CD4-positive, alpha-beta T cell (primary cell): ENCODE measurements at places on chromosomes 1 and 21. TPM values are rescaled to one million over a fixed set of nuclear protein-coding genes. Genes with fewer than 3 reads are reported as not detected.

GRCh38 chr1:6591222-6591621, 11.4 kb downstream of the ZBTB48 start:
- no peak for DNase-seq

DNA sequence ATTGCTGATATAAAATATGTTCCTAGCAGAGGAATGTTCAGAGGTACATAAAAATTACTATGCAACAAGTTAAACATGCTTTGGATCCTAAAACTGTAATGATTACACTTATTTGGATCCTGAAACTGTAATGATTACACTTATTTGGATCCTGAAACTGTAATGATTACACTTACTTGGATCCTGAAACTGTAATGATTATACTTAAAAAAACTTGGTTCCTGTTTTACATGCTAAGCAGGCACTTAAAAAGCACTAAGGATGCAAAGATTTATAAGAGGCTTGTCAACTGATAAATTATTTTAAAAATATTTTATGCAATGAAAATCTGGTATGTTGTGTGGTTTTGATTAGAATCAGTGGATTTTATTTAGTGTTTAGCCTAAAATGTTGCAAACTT, 47.7 kb downstream of the ZNHIT6 start:
- no peak for DNase-seq

GRCh38 chr1:58883037-58883887, 99.4 kb upstream of the JUN start:
- DNase-seq = no peak

DNA sequence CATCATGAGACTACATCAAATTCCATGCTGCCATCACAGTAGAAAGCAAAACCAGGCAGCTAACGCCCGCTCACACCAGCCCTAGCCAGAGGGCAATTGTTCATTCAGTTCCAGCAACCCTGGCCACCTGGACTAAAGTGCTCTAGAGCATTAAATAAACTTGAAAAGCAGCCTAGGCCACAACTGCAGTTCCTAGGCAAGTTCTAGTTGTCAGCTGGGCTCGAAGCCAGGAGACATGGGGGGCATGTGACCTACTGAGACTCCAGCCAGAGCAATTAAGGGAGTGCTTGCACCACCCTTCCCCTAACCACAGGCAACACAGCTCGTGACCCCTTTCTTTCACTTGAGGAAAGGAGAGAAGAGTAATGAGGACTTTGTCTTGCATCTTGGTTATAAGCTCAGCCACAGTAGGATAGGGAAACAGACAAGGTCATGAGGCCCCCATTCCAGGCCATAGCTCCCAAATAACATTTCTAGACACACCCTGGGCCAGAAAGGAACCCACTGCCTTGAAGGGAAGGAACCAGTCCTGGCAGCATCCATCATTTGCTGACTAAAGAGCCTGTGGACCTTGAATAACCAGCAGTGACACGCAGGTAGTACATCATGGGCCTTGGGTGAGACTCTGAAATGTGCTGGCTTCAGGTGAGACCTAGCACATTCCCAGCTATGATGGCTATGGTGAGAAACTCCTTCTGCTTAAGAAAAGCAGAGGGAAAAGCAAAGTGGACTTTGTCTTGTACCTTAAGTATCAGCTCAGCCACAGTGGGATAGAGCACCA, 77.0 kb downstream of the ZZZ3 start:
- DNase-seq = no peak

GRCh38 chr1:202663131-202663530, 47.1 kb downstream of the SYT2 start:
- DNase-seq = no peak

- no peak for DNase-seq
Measured at GRCh38 chr21:42694751-42695696, 41.6 kb downstream of the PDE9A start.

- DNase-seq = no peak
Measured at GRCh38 chr1:189821833-189822232, 655.8 kb downstream of the BRINP3 start.

DNA sequence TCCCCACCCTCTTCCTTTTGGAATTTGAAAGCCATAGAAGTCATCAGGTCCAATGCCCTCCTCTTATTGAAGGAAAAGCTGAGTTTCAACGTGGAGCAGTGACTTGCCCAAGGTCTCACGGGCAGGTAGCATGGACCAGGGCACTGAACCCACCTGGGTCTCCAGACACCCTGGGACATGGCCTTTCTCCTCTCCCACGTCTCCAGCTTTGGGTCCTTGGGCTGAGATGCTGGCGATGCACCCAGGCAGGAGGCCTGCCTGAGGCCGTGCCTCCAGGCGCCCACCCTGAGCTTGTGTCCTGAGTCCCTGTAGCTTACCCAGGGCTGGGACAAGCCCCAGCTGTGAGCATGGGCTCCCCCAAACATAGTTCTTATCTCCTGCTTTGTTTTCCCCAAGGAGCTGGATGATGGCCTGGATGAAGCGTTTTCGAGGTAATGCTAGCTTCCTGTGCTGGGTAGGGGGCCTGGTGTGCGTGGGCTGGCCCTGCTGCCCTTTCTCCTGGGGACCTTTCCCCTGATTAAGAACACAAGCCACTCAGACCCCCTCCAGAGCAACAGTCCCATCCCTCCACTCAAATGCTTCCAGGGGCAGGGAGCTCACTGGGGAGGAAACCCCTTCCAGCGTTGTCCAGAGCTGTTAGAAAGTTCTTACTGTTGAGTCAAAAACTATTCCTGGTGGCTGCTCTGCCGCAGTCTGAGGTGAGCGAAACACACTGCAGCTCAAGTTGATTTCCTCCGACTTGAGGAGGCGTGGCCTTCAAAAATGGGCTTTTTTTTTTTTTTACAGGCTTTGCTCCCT, 21.6 kb downstream of the LDLRAP1 start:
- no peak for DNase-seq

GRCh38 chr1:153507926-153508583, 27.7 kb downstream of the S100A6 start:
- DNase-seq = no peak

DNA sequence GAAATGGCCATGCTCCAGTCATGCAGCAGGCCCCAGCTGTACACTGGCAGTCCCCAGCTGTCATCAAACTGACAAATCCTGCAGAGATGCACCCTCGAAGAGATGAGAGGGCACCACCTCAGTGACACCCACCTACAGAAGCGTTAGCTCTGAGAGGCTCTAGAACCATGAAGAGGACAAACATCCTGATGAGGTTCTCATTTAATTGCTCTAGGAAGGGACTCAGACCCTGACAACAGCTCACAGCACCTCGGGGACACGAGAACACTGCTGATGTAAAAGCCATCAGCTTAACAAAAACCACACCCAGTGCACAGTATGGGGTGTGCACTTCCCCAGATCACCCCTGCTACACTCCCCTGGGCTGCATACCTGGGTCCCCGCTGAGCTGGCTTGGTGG, 3.4 kb downstream of the ZNF496 start:
- no peak for DNase-seq

DNA sequence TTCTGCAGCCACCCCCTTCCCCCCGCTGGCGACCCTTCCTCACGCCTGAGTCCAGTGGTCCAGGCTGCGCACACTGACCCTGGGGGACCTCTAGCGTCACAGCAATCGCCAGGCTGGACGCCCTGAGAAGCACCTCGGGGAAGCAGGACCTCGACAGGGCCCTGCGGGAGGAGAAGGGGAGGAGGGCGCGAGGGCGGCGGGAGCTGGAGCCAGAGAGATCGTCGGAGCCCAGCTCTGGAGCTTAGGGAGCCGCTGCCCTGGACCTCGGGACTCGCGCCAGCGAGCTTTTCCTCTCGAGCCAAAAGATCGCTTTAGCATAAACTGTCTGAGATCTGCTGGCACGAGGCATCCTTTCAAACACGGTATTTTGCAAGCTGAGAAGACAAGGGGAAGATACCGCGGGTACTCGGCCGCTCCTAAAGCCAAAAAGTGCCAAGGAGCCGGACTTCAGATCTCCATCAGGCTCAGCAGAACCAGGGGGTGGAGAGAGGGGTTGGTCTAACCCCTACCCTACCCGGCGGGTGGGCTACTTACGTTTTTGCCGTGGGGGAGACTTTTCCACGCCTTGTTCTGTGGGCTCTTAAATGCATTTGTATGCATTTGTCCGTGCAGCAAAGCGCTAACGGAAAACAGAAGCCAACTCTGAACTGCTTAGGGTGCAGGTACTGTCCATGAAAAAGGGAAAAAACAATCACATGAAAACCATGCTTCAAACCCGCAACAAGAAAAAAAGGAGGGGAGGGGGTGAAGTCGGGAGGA, 586 bp downstream of the COL24A1 start:
- DNase-seq = no peak

- no peak for DNase-seq
Measured at GRCh38 chr1:6880951-6881690, 95.9 kb downstream of the CAMTA1 start.

DNA sequence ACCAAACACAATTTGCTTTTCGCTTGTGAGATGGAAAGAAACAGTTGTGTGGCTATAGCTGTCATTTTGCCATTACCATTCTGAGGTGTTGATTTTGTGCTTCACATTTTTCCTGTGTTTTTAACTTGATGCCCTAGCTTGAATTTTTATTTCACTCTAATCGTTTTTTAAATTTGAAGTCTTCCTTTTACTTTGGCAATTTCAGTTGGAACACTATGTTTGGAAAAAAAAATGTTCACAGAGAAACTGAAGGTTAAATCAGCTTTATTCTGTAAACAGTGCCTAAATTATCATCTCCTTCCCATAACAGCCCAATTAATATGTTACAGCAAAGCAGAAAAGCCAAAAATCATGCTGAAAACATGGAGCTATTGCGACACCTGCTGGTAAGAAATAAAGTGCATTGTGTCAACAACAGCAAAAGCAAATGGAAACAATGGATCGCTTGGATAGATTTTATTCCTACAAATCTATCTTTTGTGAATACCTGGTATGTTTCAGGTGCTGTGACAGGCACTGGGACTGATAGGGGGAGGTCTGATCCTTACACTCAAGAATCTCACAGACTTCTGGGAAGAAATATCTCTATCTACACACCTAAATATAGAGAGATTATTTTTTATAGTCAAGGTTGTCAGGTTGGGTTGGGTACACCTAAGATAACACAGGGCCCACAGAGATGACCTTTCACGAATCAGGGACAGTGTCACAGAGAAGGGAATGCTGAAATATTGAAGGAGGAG, 16.2 kb upstream of the ERICH3 start:
- DNase-seq = no peak

GRCh38 chr1:115251856-115252255, 86.2 kb downstream of the NGF start:
- no peak for DNase-seq

GRCh38 chr21:35361988-35362387, 312.9 kb upstream of the RUNX1 start:
- DNase-seq = no peak

- DNase-seq = no peak
Measured at GRCh38 chr21:16829532-16829931, 683.3 kb upstream of the CXADR start.

- DNase-seq = no peak
Measured at GRCh38 chr1:186753241-186753640, 73.0 kb upstream of the PTGS2 start.

DNA sequence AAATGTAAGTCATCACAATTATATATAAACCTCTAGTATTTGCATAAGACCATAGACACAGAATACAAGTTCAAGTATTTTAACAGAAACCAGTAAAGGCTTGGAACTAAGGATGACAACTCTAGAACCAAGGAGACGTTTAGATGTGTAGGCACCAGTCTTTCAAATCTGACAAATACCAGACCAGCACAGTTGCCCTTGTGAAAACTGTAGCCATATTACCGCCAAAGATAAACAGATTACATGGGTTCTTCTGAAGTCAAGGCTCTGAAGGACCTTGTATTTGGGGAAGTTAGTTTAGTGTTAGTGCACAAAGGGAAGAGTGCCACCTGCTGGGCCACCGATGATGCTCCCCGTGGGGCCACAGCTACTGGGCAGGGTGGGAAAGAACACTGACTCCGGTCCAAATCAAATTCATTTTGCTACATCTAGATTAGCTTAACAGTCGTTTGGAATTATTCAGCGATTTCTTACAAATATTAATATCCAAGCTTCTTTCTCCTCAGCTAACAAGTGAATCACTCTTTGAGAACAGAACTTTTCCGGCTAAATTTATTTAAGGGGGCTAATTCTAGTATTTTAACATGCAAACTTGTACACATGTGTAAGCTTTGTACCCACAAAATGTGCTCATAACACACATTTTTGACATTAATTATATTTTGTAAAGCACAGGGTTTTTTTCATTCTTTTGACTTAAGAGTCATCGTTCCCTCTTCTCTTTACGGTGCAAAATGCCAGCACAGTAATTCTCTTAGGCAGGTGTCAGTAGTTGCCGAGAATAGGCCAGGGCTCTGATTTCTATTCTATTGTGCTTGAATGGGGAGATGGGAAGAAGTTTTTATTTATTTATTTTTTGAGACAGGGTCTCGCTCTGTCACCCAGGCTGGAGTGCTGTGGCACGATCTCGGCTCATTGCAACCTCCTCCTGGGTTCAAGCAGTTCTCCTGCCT, 8.0 kb upstream of the NIBAN1 start:
- DNase-seq = peak; percentile 87

- no peak for DNase-seq
Measured at GRCh38 chr21:39453571-39454179, 1.9 kb downstream of the SH3BGR start.

DNA sequence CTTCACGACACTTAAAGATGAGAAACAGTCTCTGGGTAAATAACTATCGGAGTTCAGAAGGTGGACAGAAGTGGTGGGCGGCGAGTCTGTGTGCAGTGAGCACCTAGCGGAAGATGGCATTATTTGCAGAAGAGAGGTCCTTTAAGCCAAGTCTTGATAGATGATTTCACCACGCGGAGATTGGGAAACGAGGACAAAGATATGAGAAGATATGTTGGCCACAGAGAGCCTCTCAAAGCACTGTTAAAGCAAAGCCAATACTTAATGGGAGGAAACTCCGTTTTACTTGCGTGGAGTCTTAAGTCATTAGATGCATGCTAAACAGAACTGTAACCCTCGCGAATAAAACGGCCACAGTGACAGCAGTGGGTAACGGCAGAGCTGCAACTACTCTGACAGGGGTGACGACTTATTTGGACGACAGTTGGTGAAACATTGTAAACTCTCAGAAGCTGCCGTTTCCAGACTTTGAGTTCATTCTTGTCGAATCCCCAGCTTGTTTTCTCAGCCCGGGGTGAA, 577 bp upstream of the CEP350 start:
- peak; percentile 10 for DNase-seq

DNA sequence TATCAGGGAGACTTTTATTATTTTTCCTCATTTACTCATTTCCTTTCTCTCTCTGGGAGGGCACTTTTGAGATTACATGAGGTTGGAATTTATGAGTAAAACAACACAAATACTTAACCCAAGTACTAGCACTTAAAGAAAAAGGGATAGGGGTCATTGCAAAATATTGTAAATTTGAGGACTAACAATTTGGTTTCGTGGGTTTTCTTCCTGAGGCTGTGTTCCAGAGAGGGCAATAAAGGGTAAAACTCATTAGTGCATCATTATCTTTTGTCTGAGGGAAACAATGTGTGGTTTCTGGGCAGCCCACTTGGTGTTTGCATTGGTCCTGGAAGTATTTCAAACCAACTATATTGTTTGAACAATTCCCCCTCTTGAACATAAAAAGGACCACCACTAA, 96.5 kb downstream of the GREM2 start:
- no peak for DNase-seq

- no peak for DNase-seq
Measured at GRCh38 chr1:67830928-67831830, 2.1 kb downstream of the GNG12 start.

- DNase-seq = no peak
Measured at GRCh38 chr1:230503726-230504125, 77.6 kb upstream of the PGBD5 start.

The TTC39A gene
- total RNA-seq = not detected

The PIK3C2B gene
- 27.1 TPM for total RNA-seq

The SPRR4 gene
- not detected for total RNA-seq

The CD5L gene
- total RNA-seq = not detected

The AXDND1 gene
- 1.1 TPM for total RNA-seq

The LORICRIN gene
- total RNA-seq = not detected

The CFHR3 gene
- not detected for total RNA-seq

The PRAMEF4 gene
- not detected for total RNA-seq
